ENCODE measurements at places on chromosomes 4 and X. TPM values are rescaled to one million over a fixed set of nuclear protein-coding genes. Genes with fewer than 3 reads are reported as not detected.
A peak's percentile ranks its signal among the peaks of the same experiment; 100 is the strongest.

DNA sequence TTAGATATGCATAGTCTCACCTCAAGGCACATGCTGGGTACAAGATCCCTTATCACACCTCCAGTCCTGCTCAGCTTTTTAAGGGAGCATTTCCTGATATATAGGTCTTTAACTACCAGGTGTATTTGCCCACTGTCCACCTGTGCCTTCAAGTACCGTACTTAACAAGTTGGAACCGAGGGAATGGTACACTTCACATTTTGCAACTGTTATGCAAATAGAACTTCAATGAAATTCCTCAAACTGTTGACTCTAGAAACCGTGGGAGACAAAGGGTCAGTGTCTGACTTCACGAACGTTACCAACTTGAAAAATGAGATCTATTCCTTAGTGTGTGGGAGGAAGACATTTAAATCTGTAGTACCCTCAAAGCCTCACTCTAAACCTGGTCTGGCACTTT, 5.2 kb downstream of the TRIM2 start:
- H3K4me3 ChIP-seq = no peak overlapping the region
- no peaks in the 10 kb centered on the region for H3K36me3 ChIP-seq
- H3K27me3 ChIP-seq = no peaks in the 10 kb centered on the region
- H3K27ac ChIP-seq = no peak overlapping the region
- DNase-seq = no peak

- H3K4me1 ChIP-seq = no peaks in the 10 kb centered on the region
- H3K27me3 ChIP-seq = no peaks in the 10 kb centered on the region
- no peak overlapping the region for H3K27ac ChIP-seq
- no peaks in the 10 kb centered on the region for H3K36me3 ChIP-seq
Measured at GRCh38 chrX:40573763-40574162, 7.0 kb upstream of the ATP6AP2 start.

DNA sequence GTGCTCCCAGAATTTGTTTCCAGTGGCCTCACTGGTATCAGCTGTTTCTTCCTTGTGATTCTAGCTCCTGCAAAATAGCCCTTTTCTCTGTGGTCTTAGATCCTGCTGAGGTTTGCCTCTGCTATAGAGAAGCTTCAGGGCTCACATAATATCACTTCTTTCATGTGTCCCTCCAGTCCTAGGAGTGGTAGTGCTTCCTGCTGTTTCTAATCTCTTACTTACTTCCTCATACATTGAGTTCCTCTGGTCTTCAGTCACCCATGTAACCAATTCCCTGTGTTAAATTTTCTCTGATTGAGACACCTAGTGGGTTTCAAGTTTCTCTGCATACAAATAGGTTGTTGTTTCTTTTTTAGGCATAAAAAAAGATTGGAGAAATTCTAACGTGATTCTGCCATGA, 1567.9 kb downstream of the ARAP2 start:
- H3K27me3 ChIP-seq = no peaks in the 10 kb centered on the region
- DNase-seq = no peak
- H3K4me3 ChIP-seq = no peak overlapping the region
- no peak overlapping the region for H3K27ac ChIP-seq
- no peaks in the 10 kb centered on the region for H3K4me1 ChIP-seq
- H3K36me3 ChIP-seq = no peaks in the 10 kb centered on the region

DNA sequence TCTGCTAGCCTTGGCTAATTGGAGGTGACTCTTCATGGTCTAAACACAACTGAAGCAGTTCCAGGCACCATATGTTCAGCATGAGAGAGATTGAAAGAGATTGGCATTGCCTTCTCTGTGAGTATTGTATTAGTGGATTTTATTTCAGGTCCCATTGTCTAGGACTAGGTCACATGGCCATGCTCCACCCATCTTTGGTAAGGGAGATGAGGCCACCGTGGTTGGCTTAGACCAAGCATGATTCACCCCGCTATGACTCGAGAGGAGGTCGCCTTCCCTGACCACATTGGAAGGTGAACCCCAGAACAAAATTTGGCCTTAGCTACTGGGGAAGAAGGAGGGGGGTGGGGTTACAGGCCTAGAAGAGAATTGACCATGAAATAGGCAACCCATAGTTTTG, 109.9 kb upstream of the BCOR start:
- no peak for DNase-seq
- H3K36me3 ChIP-seq = no peaks in the 10 kb centered on the region
- no peak overlapping the region for H3K27ac ChIP-seq
- no peak overlapping the region for H3K4me3 ChIP-seq
- H3K4me1 ChIP-seq = no peaks in the 10 kb centered on the region
- H3K27me3 ChIP-seq = no peaks in the 10 kb centered on the region

- no peak overlapping the region for H3K27ac ChIP-seq
- H3K36me3 ChIP-seq = no peaks in the 10 kb centered on the region
- H3K4me1 ChIP-seq = no peaks in the 10 kb centered on the region
Measured at GRCh38 chr4:163484906-163485305, 9.6 kb upstream of the TMA16 start.

DNA sequence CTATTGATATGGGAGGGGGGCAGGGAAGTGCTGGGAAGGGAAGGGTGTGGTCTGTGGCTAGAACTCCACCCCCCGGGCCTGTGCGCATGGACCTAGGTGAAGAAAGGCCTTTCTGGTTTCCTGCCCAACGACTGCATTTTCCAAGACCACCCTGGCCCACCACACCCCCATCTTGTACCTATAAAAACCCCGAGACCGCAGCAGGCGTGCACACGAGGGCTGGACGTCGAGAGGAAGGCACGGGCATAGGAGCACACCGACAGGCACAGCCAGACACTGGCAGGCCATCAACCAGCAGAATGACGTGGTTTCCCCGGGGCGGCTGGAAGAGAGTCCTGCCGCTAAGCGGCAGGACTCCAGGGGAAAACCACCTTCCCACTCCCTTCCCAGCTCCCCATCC, 981.1 kb downstream of the PCDH7 start:
- H3K4me1 ChIP-seq = no peaks in the 10 kb centered on the region
- H3K27me3 ChIP-seq = no peaks in the 10 kb centered on the region
- H3K36me3 ChIP-seq = no peaks in the 10 kb centered on the region
- H3K4me3 ChIP-seq = no peak overlapping the region
- no peak for DNase-seq

GRCh38 chr4:60422439-60422838, 777.7 kb upstream of the ADGRL3 start:
- H3K36me3 ChIP-seq = no peaks in the 10 kb centered on the region
- no peak overlapping the region for H3K27ac ChIP-seq
- no peaks in the 10 kb centered on the region for H3K27me3 ChIP-seq
- no peak for DNase-seq

GRCh38 chrX:55074851-55075467, at the start of gene PAGE2B:
Gene PAGE2B (plus strand): TSS chrX:55075030. CDS start chrX:55076042, 1,012 bp downstream.
- no peak for DNase-seq
- no peaks in the 10 kb centered on the region for H3K4me1 ChIP-seq
- H3K27ac ChIP-seq = no peak within 1 kb of the TSS
- no peaks in the 10 kb centered on the region for H3K36me3 ChIP-seq

DNA sequence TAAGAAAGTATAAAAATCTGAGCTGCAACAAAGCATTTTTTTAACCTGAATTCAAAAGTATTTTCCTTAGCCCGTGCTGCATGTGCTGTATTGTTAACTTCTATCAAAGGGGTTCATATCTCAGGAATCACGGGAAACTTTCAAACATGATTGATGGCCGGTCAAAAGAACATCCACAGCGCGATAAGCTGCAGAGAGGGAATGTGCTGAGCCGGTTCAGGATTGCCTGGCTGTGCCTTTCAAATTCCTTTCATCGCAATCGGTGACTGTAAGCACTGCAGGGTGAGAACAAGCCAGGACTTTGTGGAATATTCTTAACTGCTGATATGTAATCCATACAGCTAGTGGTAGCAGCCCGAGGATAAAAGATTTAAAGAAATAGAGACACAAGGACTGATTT, 210.9 kb upstream of the NOCT start:
- H3K4me3 ChIP-seq = no peak overlapping the region
- no peak for DNase-seq
- H3K27ac ChIP-seq = no peak overlapping the region
- no peaks in the 10 kb centered on the region for H3K4me1 ChIP-seq

- H3K27me3 ChIP-seq = no peaks in the 10 kb centered on the region
- H3K36me3 ChIP-seq = no peaks in the 10 kb centered on the region
- no peaks in the 10 kb centered on the region for H3K4me1 ChIP-seq
- no peak overlapping the region for H3K4me3 ChIP-seq
Measured at GRCh38 chrX:110097920-110098319, 95.0 kb downstream of the TMEM164 start.

DNA sequence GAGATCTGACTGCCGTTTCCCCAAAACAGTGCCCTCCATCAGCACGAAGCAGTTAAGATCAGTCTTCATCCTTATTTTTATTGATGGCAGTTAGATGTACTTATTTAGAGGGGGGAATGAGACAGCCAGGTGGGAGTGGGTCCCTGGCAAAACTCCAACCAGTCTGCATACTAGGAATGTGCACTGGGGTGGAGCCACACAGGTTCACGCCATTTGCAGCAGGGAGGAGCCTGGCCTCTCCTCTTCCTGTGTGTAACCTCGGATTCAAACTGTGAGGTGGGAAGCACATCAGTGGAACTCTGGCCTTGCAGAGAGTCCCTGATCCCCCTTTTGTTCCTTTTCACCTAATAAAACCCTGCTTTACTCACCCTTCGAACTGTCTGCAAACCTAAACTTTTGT, 987.7 kb upstream of the GRIA3 start:
- no peaks in the 10 kb centered on the region for H3K27me3 ChIP-seq
- H3K4me3 ChIP-seq = no peak overlapping the region
- H3K36me3 ChIP-seq = no peaks in the 10 kb centered on the region
- no peak overlapping the region for H3K27ac ChIP-seq
- no peaks in the 10 kb centered on the region for H3K4me1 ChIP-seq
- DNase-seq = no peak

- DNase-seq = no peak
- no peak overlapping the region for H3K27ac ChIP-seq
- no peaks in the 10 kb centered on the region for H3K4me1 ChIP-seq
- no peaks in the 10 kb centered on the region for H3K27me3 ChIP-seq
- no peak overlapping the region for H3K4me3 ChIP-seq
Measured at GRCh38 chr4:148263802-148264201, 178.4 kb downstream of the NR3C2 start.

- H3K4me1 ChIP-seq = no peaks in the 10 kb centered on the region
- no peaks in the 10 kb centered on the region for H3K27me3 ChIP-seq
- H3K36me3 ChIP-seq = no peaks in the 10 kb centered on the region
- no peak for DNase-seq
Measured at GRCh38 chr4:176949029-176949428, 156.3 kb upstream of the VEGFC start.

DNA sequence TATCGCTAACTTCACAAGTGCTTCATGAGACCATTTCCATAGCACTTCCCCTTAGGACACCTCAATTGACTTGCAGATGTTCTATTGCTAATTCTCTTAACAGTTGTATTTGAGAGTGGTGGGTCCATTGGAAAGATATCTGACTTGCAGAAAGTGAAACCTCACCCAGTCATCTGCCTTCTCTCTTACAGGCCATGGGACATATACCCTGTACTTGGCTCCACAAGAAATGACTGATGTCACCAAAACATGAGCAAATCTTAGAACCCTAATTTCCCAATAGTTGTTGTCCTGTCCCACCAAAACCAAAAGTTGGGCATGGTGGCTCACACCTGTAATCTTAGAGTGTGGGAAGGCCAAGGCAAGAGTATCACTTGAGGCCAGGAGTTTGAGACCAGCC, 101.9 kb upstream of the MAML3 start:
- peaks cover 4% of the 10 kb centered on the region for H3K4me1 ChIP-seq
- no peak overlapping the region for H3K27ac ChIP-seq
- no peaks in the 10 kb centered on the region for H3K36me3 ChIP-seq

- H3K27me3 ChIP-seq = no peaks in the 10 kb centered on the region
- no peak overlapping the region for H3K27ac ChIP-seq
- no peak for DNase-seq
- no peak overlapping the region for H3K4me3 ChIP-seq
- no peaks in the 10 kb centered on the region for H3K4me1 ChIP-seq
- H3K36me3 ChIP-seq = no peaks in the 10 kb centered on the region
Measured at GRCh38 chrX:79270401-79270800, 96.7 kb downstream of the ITM2A start.

- H3K36me3 ChIP-seq = no peaks in the 10 kb centered on the region
- H3K27ac ChIP-seq = no peak overlapping the region
- DNase-seq = no peak
Measured at GRCh38 chr4:151436093-151436518, 27.1 kb downstream of the FHIP1A start.

DNA sequence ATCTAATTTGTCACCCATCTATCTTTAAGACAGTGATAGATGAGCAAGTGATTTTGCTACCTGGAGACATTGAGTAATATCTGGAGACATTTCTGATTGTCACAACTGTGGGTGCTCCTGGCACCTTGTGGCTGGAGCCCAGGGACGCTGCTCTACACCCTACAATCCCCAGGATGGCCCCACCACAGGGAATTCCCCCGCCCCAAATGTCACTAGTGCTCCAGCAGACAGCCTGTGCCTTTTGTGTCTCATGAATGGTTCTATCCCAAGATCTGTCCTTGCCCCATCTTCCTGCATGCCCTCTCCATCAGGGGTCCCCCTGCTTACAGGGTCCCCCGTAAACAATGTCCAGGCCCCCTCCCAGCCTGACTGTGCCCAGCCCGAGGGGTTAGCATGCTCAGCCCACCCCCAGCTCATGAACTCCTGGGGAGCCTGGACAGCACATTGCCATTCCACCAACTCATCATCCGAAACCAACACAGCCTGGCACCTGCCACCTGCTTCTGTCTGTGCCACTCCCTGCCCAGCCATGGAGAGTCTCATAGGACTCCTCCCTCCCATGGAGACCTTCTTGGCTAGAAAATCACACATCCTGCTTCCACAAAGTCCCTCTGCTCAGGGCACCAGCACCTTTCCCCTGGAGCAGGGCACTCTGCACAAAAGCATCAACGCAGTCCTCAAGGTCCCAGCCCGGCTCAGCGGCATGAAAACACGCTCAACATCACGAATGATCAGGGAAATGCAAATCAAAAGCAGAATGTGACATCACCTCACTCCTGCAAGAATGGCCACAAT, 5.7 kb downstream of the P2RY8 start:
- no peak overlapping the region for H3K27ac ChIP-seq
- H3K4me3 ChIP-seq = no peak overlapping the region
- no peaks in the 10 kb centered on the region for H3K27me3 ChIP-seq

DNA sequence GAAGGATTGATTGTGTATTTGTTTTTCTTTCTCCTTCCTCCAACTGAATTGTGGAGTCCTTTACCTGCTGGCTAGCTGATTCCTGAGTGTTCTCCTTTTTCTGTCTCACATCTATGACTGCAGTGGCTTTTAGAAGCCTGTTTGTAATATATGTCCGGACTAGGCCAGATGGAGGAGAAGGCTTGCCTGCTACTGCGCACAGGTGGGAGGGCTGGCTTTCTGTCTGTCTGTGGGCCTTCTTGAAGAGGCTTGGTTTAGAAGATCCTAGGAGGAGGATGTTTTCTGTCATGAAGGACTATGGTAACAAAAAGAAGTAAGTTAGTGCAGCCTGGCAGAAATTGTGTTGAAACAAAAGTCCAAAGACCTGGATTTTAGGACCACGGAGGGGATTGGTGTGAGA, 8.5 kb downstream of the PPP1R3F start:
- no peak overlapping the region for H3K4me3 ChIP-seq
- H3K27me3 ChIP-seq = no peaks in the 10 kb centered on the region
- H3K4me1 ChIP-seq = no peaks in the 10 kb centered on the region
- no peak for DNase-seq

GRCh38 chrX:40171513-40172400, 74.0 kb upstream of the BCOR start:
- no peaks in the 10 kb centered on the region for H3K36me3 ChIP-seq
- peak overlapping the region; percentile 69 for H3K4me3 ChIP-seq
- H3K27me3 ChIP-seq = no peaks in the 10 kb centered on the region
- H3K27ac ChIP-seq = peak overlapping the region; percentile 92
- DNase-seq = peak; percentile 79

Gene TEX13C
- total RNA-seq = not detected

Gene GPR143
- total RNA-seq = not detected

Gene DSPP
- not detected for total RNA-seq

Gene FOXR2
- total RNA-seq = not detected

Gene GSX2
- not detected for total RNA-seq

Gene STARD8
- 16.0 TPM for total RNA-seq

Gene GC
- total RNA-seq = 30.0 TPM
